CD4-positive, alpha-beta T cell treated with Interleukin-2 at 100 ng/mL for 4 hours (primary cell): ENCODE measurements at places on chromosomes 6 and 20.

GRCh38 chr6:3213334-3213695, 14.1 kb downstream of the TUBB2B start:
- DNase-seq, result no peak

GRCh38 chr6:158544428-158544827, 15.5 kb upstream of the TMEM181 start:
- no peak for DNase-seq

- no peak for DNase-seq
Observed at GRCh38 chr6:42393339-42393738, 58.4 kb downstream of the TRERF1 start.

DNA sequence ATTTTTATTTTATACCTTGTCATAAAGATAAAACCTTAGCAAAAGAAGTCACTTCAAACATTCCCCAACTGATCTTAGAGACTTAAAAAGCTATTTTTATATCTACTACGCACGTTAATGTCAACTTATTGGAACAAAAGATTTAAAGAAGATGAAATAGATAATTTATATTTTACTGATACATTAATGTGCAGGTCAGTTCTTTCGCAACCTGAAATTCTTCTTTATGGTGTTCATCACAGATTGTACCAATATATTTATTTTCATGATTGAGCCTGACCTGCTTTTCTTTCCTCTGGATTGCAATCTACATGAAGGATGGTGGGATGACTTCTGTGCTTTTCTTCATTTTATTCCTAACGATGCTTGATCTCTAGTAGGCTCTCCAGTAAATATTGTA, 596.3 kb downstream of the PHF3 start:
- DNase-seq, result no peak

GRCh38 chr6:134123666-134124208, 71.3 kb upstream of the SLC2A12 start:
- peak; percentile 62 for DNase-seq

GRCh38 chr20:14344746-14345145, 7.3 kb upstream of the FLRT3 start:
- DNase-seq, result no peak

- no peak for DNase-seq
Observed at GRCh38 chr6:114216789-114217467, 125.9 kb downstream of the HS3ST5 start.

DNA sequence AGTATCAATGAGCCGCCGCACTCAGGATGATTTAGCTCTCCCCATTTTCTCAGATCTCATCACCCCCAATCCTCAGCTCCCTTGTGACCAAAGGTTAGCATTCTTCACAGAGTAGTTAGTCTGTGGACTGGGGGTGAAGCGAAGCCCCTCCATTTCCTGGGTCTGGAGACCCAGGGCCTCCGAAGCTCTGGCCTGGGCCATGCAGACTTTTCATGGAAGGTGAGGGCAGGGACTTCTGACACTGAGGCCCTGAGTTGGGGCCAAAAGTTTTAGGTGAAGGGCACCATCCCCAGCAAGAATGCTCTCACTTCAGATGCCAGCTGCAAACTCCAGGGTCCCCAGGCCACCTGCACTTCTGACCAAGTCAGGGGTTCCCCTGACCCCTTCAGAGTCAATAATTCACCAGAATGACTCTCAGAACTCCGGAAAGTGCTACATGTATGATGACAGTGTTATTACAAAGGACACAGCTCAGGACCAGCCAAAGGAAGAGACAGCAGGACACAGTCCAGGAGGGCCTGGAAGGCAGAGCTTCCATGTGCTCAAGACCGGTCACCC, 65.7 kb upstream of the DUSP22 start:
- DNase-seq, result no peak

GRCh38 chr20:17833036-17833674, 133.4 kb downstream of the BANF2 start:
- DNase-seq, result no peak

DNA sequence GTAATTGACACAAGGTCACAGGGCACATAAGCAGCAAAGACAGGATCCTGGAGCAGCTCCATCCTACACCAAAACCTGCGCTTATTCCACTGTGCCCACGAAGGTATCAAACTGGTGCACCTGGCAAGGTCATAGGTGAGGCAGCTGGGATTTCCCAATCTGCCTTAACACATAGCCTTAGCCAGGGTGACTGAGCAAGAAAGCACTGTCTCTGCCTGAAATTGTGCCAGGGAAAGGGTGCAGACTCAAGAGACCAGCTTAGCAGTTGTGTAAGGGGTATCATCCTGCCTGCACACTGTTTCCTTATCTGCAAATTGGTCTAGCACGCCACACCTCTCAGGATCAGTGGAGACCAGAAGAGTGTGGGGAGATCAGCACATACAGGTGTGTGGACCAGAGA, 82.8 kb downstream of the MAFB start:
- no peak for DNase-seq

GRCh38 chr6:84973606-84974005, 209.2 kb upstream of the TBX18 start:
- DNase-seq, result no peak

DNA sequence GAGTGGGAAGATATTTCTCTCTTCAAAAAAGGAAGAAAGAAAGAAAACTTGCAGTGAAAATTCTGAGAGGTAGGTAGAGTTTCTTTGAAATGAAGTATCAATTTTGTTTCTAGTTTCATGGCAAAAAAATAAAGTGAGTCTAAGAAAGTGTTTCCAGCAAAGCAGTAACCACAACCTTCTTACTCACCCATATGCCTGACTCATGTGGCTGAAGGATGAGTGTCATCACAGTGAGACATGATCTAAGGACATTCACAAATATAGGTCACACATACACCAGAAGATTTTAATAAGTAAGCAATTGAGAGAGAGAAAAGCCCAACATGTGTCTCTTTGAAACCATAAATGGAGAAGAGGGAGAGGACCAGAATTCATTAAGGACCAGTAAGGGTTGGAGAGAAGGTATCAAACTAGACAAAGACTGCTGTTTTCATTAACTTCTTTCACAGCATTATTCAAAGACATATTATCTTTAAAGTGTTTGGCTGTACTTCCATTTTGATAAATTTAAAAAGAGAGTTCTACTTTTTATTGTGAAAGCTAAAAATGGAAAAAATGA, 169.5 kb downstream of the FRK start:
- no peak for DNase-seq

DNA sequence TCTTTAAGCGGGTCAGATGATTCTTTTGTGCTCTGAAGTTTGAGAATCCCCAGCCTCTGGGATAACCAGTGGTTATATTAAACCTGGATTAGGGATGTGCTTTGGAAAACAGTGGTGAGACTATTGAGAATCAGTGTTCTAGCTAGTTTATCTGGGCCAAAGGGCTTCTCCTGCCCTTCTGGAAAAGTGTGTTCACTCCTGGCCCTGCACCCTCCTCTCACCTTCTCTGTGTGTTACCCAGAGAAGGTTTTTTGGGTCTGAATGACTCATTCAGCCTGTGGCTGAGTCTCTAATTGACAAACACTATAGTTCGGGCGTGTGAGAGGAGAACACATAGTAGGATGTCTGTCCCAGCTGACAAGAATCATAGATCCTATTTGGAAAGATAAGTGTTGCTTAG, 66.7 kb downstream of the LRRC1 start:
- DNase-seq, result no peak

- DNase-seq, result no peak
Observed at GRCh38 chr20:38889792-38890496, 36.3 kb upstream of the FAM83D start.

- DNase-seq, result no peak
Observed at GRCh38 chr20:53296025-53296424, 297.6 kb downstream of the ZNF217 start.

DNA sequence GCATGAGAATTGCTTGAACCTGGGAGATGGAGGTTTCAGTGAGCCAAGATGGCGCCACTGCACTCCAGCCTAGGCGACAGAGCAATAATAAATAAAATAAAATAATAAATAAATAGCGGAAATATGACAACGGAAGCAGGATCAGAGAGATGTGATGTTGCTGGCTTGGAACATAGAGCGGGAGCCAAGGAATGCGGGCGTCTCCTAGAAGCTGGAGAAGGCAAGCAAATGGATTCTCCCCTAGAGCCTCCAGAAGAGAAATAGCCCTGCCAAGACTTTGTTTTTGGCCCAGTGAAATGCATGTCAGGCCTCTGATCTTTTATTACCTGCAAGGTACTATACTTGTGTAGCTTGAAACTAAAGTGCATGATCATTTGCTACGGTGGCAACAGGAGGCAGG, 12.4 kb downstream of the KIAA1755 start:
- DNase-seq, result no peak

DNA sequence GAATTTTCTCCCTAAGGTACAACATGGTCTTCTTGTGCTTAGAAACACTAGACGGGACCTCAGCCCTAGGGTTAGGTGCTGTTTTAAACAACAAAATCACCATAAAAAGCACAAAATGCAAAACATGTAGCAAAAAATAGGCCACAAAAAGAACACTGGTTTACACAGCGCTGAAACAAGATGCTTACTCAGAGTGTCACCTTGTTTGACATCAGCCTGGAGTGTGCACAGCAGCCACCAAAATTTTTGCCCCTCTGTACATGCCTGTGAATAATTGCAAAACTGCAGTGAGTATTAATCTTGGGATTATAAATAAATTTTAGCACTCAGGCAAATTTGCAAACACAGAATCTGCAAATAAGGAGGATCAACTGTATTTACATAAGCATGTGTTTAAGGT, 110.1 kb downstream of the PLG start:
- DNase-seq, result no peak

DNA sequence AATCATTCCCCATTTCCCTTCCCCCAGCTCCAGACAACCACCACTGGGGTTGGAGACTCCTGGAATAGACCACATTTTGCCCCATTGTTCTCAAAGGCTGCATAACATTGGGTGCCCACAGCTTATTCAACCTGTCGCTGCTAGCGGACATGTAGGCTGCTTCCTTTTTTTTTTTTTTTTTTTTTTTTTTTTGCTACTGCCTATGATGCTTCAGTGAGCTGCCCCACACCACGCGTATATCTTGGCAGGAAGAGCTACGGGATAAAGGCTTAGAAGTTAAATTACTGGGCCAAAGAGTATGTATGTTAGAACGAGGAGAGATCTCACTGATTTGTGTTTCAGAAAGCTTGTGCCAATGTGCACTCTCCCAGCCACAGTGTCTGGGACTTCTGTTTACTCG, 7.0 kb downstream of the LBP start:
- DNase-seq, result no peak

DNA sequence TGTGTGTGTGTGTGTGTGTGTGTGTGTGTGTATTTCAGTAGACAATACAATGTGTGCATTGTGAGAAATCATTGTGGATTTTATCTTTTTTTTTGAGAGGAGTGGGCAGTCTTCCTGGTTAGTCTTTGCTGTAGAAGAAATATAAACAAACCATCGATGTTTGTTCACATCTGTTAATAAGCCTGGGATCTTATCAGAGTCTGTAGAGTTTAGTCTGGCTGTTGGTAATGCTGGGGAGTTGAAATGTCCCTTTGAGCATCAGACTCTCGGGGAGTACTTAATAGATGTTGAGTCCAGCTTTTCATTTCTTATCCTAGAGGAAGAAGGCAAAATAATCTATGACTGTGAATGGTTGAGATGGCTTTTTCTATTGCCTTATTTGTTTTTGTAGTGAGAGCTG, 96.6 kb upstream of the SUPT3H start:
- no peak for DNase-seq

DNA sequence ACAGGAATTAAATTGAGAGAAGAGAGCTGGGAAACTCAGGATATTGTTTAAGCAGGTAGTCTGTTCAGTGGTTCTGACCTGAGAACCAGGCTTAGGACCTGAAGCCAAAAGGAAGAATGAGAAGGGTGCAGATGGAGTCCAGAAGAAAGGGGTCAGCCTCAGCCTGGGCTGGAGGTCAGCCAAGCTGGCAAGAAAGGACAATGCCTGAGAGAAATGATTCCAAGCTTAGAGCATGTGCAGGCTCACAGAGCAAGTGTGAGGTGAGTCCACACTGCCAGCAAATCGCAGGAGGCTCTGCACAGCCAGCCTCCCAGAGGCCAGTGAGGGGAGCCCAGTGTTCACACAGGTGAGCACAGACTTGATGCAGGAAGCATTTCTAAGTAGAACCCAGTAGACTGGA, 47.3 kb downstream of the DAAM2 start:
- DNase-seq, result no peak

GRCh38 chr6:5941188-5941587, 65.5 kb downstream of the NRN1 start:
- DNase-seq, result no peak

DNA sequence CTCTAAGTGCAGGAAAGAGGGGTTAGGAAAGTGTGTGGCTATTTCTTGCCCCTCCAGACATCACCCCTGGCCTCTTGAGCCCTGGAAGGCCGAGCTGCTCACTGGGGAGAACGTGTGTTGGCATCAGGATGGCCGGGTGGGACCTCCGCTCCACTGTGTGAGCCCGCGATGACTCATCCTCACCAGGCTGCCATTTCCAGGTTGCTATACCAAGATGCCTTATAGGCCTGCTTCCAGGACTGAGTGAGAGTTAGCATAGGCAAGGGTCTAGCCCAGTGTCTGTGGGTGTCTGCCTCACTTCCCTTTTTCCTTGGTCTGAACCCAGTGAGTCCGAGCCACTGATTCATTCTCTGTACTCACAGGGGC, 105.0 kb downstream of the MRPL14 start:
- DNase-seq, result no peak

DNA sequence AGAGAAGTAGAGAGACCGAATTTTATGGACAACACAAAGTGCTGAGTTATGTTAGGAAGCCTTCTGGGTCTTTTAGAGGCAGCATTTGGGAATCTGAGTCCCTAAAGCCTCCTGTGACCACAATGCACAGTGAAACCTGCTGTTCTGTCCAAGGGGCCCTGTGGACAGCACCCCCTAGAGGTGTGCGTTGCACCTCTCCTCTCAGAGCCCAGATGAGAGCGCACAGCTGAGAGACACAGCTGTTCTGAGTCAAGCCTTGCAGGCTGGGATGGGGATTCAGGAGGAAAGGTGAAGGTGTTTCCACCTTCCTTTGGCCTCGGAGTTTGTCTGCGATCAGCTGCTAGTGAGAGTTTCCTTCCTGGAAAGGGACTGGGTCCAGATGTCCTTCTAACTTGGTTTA, 13.0 kb downstream of the PCK1 start:
- DNase-seq, result no peak

DNA sequence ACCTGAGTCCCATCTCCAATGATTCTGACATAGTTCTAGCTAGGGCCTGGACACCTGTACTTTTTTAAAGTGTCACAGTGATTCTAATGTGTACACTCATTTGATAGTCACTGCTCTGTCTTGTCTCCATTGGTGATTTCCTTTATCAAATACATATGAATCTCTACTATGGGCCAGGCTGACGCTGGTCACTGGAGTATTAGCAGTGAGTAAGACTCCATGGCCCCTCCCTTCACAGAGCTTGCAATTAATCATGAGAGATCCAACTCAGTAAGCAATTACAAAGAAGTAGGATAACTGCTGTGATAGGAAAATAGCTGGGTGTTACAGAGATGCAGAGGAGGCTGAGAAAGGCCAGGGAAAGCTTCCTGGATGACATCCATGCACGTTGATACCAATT, 19.3 kb upstream of the SASH1 start:
- DNase-seq, result no peak

DNA sequence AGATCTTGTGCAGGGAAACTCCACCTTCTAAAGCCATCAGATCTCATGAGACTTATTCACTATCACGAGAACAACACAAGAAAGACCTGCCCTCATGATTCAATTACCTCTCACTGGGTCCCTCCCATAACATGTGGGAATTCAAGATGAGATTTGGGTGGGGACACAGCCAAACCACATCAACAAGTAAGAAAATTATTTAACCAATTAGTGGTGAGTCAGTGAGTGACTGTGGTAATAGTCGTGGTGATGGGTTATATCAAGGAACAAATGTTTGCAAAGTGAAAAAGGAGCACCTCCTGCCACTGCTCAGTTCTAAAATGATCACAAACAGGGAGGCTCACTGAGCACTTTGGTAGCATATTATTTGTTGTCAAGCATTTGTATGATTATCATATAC, 20.6 kb downstream of the EPM2A start:
- no peak for DNase-seq
